AG08395 (cell line): ENCODE measurements at places on chromosomes 2 and 18.

DNA sequence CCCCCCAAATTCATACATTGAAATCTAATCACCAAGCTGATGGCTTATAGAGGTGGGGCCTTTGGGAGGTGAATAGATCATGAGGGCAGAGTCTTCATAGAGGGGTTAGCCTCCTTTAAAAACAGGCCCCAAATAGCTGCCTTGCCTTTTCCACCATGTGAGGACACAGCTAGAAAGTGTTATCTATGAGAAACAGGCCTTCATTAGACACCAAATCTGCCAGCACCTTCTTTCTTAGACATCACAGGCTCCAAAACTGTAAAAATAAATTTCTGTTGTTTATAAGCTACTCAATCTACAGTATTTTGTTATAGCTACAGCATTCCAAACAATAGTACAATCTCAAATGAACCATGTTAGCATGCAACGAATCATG is 459.3 kb upstream of the GCFC2 start:
- no peak for DNase-seq

DNA sequence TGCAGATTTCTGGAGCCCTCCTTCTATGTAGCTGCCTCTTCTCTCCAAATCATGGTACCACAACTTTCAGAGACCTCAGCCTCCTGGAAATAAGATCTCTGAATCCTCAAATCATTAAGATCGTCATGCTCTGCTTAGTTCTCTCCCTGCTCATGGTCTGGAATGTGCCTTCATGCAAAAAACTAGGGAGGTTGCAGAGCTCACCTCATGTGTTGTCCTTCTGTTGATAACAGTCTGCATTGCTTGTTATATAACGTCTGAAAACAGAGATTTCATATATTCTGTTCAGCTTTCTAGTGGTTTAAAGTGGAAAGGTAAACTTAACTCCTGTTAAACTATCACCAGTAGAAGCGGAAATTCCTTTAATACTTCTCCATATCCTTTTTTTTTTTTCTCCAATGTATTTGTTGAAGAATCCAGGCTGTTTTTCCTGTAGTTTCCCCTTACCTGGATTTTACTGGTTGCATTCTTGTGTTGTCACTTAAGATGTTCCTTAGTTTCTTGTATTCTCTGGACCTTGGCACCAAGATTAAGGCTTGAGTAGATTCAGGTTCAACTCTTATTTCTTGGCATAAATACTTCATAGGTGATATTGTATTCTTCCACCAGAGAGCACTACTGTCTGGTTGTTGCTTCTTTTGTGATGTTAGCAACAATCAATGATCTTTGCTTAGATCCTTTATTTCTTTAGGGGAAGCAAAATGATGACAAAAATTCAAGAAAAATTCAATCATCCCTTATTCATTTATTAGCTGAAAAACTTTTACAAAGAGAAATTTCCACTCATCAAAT is 211.3 kb downstream of the LOXHD1 start:
- DNase-seq, result no peak

- DNase-seq, result no peak
Observed at GRCh38 chr2:127415593-127416505, 2.4 kb upstream of the PROC start.

DNA sequence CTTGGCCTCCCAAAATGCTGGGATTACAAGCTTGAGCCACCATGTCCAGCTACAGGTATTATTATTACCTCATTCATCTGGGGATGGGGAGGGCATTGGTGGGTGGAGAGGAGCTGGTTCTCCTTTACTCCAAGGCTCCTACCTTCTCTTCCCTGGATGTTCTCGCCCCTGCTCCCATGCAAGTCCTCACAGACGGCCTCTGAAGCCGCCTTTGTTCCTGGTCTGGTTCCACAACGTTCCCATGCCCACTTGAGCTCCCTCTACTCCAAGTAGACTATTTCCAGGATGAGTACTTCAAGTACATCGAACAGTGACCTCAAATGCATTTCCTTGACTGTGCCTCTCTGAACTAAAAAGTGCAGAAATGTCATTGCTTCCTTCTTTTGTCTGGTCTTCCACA is 3.2 kb upstream of the SLC20A1 start:
- no peak for DNase-seq

- DNase-seq, result peak; percentile 78
Observed at GRCh38 chr2:100603948-100604633, 41.3 kb downstream of the PDCL3 start.

- peak; percentile 17 for DNase-seq
Observed at GRCh38 chr18:68714366-68714711, 569 bp downstream of the TMX3 start.

DNA sequence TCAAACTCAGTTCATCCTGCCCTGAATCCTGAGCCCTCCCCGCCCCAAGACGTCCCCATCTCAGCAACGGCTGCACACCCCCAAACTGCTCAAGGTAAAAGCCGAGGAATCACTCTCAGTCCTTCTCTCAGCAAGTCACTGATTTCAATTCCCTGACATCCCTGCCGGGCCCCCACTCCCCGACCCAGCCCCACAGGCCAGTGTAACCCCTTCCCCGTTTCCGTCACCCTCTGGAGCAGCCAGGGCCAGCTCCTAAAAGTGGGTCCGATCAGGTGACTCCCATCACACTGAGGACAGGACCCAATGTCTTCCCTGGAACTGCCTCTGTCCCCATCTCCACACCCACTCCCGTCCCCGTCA is 20.5 kb downstream of the SNORC start:
- no peak for DNase-seq

- peak; percentile 30 for DNase-seq
Observed at GRCh38 chr18:45167631-45168280, 447.5 kb upstream of the SLC14A2 start.

DNA sequence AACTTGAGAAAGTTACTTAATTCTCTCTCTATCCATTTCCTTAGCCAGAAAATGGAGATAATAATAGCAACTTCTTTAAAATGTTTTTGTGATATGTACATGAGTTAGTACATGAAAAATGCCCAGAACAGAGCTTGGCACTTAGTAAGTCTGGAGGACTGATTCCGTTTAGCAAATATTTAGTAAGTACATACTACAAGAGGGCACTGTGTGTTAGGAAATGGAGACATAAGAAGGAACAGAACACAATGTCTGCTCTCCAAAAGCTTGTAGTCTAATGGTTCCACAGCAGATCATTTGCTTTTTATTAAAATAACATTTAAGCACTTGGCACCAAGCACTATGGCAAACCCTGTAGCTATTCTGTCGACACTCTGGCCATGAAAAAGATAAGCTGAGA is 47.5 kb upstream of the CDH20 start:
- no peak for DNase-seq

DNA sequence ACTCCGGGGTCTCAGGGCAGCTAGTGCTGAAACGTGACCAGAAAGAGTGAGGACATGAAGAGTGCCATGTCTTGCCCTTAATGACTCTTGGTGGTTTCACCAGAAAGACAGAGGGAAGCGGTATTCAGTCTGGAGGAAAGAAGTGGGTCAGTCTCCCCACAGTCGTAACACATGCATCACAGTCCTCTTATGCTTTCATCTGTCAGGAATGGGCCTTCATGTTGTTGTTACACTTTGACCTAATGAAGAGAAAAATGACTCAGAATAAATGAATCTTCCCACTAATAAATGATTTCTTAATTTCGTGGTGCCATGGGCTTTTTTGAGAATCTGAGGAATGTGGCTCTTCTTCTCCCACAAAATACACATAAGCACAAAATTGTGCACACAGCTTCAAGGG is 103.2 kb downstream of the SLC8A1 start:
- DNase-seq, result peak; percentile 63

GRCh38 chr2:239814861-239815601 is 210.1 kb downstream of the NDUFA10 start:
- no peak for DNase-seq

DNA sequence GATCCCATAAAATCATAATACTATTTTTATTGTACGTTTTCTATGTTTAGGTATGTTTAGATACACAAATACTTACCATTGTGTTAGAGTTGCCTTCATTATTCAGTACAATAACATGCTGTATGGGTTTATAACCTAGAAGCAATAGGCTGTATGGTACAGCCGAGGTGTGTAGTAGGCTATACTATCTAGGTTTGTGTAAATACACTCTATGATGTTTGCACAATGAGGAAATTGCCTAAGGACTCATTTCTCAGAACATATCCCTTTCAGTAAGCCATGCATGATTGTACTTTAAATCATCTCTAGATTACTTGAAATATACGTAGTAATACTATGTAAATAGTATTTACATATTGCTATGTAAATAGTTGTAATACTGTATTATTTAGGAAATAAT is 156.7 kb downstream of the CDCA7 start:
- no peak for DNase-seq

- no peak for DNase-seq
Observed at GRCh38 chr2:79975791-79976565, 328.6 kb downstream of the LRRTM1 start.

DNA sequence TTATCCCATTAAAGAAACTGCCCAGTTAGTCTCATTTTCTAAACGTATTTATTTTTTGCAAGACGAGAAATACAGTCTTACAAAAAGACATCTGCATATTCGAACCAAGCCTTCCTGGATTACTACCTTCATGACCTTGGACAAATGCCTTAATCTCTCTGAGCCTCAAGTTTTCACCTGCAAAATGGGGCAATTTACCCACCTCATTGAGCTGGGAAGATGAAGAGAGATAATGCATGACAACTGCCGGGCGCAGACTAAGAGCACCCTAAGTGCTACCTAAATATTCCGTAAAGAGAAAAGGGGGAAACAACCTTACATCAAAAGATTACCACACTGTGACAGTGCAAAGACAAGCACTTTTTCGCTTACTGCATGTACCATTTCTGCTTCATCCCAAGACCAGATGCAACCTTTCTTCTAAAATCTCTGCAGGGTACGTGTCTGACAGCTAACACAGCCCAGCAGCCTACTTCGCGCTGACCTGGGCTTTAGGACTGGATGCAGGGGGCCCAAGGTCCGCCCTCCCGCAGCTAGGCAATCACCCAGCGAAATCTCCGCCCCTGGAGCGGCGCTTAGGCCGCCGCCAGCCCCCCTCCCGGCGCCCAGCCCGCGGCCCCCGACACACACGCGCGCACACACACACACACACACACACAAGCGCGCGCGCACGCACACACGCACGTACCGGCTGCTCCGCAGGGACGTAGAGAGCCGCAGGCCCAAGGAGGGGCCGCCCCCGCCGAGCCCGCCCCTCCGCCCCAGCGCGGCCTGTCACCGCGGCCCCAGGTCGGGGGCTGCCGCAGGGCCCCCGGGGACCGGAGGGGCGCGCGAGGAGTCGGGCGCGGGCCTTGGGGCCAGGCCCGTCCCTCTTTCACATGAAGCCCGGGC is 766 bp downstream of the MAP3K2 start:
- DNase-seq, result peak; percentile 76

- no peak for DNase-seq
Observed at GRCh38 chr18:8348051-8348720, 261.1 kb upstream of the RAB12 start.

GRCh38 chr2:194907569-194907968 is 749.5 kb upstream of the SLC39A10 start:
- no peak for DNase-seq

DNA sequence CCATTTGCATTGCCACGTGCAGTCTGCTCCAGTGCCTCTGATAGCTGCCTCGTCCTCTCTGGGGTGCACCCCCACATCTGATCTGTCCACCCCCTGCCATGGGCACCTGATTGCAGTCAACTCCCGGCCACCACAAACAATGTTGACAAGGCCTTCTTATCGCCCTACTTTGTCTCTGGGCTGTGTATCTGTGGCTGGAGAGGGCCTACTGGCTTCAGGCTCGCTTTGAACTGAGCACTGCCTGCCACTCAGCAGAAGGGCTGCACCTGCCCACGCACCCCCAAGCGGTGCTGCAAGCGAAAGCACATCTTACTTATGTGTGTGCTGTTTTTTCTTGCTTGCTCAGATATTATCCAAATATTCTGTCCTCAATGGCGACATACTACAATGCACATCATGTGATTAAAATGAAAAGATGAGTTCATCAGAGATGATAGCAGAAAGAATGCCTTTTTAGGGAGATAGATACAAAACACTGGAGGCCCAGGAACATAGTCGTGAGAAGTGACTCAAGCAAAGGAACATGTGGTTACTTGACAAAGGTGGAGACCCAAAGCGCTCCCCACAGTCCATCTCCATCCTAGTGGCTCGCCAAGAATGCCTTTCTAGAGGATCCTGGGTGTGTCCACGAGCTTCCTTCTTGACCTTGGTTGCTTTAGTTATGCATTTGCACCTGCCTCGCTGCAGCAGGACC is 28.8 kb downstream of the FBLN7 start:
- DNase-seq, result no peak

GRCh38 chr2:85750587-85751575 is 2.9 kb upstream of the ATOH8 start:
- DNase-seq, result peak; percentile 62

DNA sequence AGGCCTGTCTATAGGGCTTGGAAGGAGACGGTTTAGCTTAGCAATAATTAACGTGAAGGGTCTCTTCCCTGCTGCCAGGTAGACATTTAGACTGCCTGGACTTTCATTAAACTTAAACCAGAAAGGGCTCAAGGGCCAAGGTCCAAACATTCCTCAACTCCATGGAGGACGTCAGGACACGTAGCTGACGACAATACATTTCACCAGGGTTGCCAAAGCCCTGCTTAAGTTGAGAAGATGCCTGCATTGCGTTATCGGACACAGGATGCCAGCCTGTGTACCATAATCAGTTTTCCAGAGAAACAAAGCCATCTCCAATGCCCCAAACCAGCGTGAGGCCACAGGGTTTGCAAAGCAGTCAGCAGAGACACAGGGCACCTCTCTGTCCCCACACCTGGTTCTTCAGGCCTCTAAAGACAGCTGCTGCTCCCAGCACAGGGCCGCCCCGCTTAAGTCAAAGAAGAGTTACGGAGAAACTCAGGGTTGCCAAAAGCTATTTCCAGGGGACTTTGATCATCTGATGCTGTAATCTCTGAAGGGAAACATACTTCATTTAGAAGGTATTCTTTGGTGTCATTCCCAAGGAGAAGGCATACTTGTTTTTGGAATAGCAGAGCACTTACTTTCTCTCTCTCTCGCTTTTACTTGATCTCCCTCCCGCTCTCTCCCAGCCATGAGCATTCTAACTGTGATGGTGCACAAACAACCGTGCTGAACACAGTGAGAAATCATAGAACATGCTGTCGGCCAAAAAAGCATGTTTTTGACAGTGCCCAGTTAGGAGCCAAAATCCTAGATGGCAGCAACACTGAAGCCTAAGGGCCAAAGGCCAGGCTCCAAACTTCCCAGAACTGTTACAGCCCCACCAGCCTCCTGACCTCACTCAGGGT is 46.0 kb downstream of the TTC32 start:
- DNase-seq, result no peak

- no peak for DNase-seq
Observed at GRCh38 chr2:157900203-157900602, 24.1 kb upstream of the ACVR1 start.

- no peak for DNase-seq
Observed at GRCh38 chr2:39150102-39150562, 29.3 kb upstream of the SOS1 start.

DNA sequence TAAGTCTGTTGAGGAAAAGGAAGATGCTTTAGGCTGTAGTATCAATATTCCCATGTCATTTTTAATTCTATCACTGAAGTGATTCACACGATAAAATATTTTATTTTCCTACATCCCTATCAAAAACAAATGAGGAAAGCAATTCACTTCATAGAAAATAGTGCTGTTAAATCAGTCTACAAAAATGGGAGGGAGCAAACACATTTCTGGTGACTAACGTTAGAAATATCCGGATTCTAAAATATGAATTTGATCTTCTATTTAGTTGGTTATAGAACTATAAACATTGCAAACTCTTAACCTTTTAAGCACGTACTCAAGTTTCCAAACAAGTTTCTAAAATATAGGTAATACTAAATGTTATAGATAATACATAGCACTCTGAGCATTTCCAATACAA is 20.8 kb downstream of the ATF2 start:
- peak; percentile 7 for DNase-seq

GRCh38 chr2:35082072-35082471 is 1273.5 kb upstream of the CRIM1 start:
- DNase-seq, result no peak

- DNase-seq, result no peak
Observed at GRCh38 chr2:23629772-23630480, 244.9 kb downstream of the KLHL29 start.
